GM12892 (cell line): ENCODE measurements at places on chromosomes 12 and 14.

GRCh38 chr12:71014180-71014785 is 93.7 kb upstream of the PTPRR start:
- DNase-seq, result no peak

- DNase-seq, result no peak
Measured at GRCh38 chr12:92295523-92295922, 149.9 kb upstream of the BTG1 start.

GRCh38 chr14:68735856-68736255 is 57.0 kb downstream of the ZFP36L1 start:
- DNase-seq, result no peak

DNA sequence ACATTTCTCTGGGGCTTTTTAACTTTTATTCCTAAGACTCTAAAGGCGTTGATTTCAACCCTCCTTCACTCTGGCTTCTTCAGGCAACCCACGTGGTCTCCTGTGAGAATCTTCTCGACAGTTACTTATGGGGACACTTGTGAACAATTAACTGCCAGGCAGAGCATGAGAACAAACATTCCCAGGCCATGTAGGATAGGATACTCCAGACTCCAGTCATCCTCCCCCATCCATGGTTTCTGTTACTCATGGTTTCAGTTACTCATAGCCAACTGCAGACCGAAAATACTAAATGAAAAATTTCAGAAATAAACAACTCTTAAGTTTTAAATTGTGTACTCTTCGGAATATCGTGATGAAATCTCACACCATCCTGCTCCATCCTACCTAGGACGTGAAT is 19.5 kb downstream of the GPR68 start:
- DNase-seq, result no peak

GRCh38 chr12:89891933-89892332 is 183.3 kb upstream of the ATP2B1 start:
- DNase-seq, result no peak

DNA sequence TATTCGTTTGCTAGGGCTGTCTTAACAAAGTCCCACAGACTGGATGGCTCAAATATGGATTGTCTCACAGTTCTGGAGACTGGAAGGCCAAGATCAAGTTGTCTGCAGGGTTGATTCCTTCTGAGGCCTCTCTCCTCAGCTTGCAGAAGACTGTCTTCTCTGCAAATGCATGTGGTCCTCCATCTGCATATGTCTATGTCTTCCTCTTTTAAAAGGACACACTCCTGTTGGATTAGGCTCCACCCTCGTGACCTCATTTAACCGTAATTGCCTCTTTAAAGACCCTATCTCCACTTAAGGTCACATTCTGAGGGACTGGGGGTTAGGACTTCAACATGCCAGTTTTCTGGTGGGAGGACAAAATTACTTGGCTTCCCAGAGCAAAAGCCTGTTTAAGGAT is 123.3 kb downstream of the SLC38A6 start:
- DNase-seq, result no peak
